ENCODE measurements at places on chromosomes 11 and 22.

DNA sequence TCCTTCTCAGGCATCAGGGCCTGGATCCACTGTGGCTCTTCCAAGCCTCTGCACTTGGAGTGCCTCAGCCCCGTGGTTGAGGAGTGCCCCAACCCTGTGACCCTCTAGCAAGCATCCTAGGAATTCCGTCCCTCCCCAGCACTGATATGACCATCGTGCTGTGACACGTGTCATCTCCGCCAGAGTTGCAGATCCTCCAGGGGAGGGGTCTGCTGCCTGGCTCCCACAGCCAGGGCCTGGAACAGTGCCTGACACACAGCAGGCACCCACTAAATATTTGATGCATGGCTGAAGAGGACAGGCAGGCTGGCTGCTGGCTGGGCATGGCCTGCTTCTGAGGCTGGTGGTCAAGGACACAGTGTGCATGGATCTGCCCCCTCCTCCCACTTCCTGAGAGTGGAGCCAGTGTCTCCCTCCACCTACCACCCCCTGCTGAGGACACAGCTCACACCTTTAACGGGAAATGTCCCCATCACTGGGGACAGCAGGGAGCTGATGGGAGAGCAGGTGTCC lies 1.7 kb upstream of the CD81 start:
- no peak for DNase-seq

GRCh38 chr11:110373051-110373702 lies 56.6 kb upstream of the FDX1 start:
- no peak for DNase-seq

- DNase-seq, result no peak
Measured at GRCh38 chr11:67499808-67500483, 5.2 kb downstream of the PITPNM1 start.

- DNase-seq, result no peak
Measured at GRCh38 chr22:50198624-50199017, 2.2 kb upstream of the SELENOO start.

DNA sequence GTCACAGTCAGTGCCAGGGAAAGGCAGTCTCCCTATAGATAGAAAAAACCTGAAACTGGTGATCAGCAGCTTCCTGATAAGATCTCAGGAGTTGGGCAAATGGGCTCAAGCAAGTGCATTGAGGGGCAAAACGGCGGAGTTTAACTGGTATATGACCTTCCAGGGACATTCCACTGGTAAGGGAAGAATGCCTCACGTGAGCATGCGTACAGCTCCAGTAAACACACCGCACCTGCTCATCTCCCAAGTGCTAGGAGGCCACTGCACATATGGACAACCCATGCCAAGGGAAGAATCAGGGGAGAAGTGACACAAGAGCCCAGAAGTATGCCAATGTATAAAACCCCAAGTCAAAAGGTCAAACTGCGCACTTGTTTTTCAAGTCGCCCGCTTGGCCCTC lies 11.6 kb downstream of the HEPHL1 start:
- no peak for DNase-seq

DNA sequence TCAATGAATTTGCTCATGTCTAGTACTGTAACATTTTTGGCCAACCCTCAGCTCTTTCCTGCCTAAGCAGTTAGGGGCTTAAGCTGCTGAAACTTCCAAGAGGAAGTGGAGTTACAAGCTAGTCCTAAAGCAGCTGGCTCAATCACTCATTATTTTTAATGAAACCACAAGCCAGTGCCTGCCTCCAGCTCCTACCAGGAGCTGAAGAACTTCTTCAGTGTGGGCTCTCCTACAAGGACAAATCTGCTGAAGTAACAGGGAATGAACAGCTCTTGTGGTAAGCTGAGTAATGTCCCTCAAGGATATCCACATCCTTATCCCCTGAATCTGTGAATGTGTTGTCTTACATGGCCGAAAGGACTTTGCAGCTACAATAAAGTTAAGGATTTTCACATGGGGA lies 112.5 kb downstream of the BBOX1 start:
- DNase-seq, result no peak

- no peak for DNase-seq
Measured at GRCh38 chr22:20740222-20740951, 33.5 kb upstream of the SERPIND1 start.

GRCh38 chr22:45254388-45254787 lies 13.7 kb upstream of the KIAA0930 start:
- no peak for DNase-seq

DNA sequence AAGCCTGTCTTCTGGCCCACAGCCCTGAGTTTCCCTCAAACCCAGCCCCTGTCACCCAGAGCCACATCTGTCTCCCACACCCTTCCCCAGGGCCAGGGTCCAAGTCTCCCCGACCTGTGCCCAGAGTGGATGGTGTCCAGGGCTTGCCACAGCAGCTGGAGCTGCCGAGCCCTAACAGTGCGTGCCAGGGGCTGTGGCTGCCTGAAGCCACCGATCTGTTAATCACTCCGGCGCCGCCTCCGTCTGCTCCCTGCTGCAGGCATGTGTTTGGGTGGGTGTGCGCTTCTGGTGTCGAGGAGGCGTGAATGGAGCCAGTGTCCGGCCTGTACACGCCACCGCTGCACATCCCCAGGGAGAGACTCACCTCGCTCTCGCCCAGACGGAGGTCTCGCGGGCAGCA lies 26.1 kb downstream of the SHISAL1 start:
- DNase-seq, result no peak

DNA sequence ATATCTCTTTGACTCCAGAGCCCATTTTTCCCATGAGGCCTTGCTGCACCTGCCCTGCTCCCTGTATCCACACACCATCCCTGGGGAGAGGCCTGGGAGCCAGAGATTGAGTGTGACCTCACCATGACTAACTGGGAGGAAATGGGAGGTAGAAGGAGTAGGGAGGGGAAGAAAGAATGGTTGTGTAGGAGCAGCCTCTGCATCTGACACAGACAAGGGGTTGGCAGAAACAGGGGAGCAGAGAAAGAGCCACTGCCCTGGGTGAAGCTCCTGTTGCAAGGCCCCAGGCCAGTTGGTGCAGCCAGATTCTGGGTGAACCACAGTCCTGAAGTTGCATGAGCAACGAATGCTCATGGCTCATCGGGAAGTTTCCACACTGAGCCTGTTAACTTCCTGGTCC lies 32.4 kb downstream of the POU2F3 start:
- no peak for DNase-seq

- DNase-seq, result no peak
Measured at GRCh38 chr22:23781065-23781464, 5.7 kb upstream of the SMARCB1 start.

DNA sequence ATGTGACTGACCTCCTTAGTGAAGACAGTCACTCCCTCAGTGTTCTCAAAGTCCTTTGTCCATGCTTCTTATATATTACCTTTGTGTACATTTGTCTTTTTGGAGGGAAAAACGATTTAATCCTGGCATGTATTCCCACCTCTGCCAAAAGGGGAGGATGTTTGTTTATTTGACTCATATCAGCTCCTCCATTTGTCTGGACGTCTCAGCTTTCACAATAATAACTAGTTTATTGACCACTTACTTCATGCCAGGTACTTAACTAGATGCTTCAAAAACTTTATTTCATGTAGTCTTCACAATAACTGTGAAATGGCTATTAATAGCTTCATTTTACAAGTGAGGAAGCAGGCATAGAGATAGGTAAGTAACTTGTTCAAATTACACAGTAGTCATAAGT lies 5.3 kb downstream of the TBCEL start:
- DNase-seq, result no peak

GRCh38 chr11:39102236-39102635 lies 2357.2 kb downstream of the LRRC4C start:
- DNase-seq, result no peak

DNA sequence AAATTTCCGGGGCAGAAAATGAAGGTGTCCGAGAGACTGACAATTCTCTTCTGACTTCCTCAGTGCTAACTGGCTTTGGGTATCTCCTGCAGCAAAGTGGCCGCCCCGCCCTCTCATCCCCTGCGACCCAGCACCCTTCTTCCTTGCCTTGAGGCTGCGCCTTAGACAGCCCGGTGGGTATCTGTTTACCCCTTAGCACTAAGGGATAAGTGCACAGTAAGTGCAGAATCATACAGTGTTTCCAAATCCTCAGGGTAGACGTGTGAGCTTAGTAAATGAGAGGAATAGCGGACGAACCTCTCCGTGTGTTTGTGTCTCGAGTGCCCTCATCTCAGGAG lies 368 bp upstream of the CHORDC1 start:
- DNase-seq, result no peak

GRCh38 chr11:74490941-74491340 lies 2.6 kb downstream of the LIPT2 start:
- no peak for DNase-seq

- DNase-seq, result no peak
Measured at GRCh38 chr11:114977651-114978050, 299.3 kb downstream of the NXPE2 start.

- no peak for DNase-seq
Measured at GRCh38 chr22:46171940-46172339, 21.6 kb downstream of the PPARA start.

GRCh38 chr11:72950685-72951084 lies 136.5 kb downstream of the ATG16L2 start:
- DNase-seq, result no peak

- no peak for DNase-seq
Measured at GRCh38 chr22:38997518-38997917, 15.4 kb downstream of the APOBEC3B start.

- no peak for DNase-seq
Measured at GRCh38 chr11:32418836-32419235, 16.5 kb downstream of the WT1 start.
